ENCODE measurements at places on chromosomes 2 and 18.
A peak's percentile ranks its signal among the peaks of the same experiment; 100 is the strongest.

DNA sequence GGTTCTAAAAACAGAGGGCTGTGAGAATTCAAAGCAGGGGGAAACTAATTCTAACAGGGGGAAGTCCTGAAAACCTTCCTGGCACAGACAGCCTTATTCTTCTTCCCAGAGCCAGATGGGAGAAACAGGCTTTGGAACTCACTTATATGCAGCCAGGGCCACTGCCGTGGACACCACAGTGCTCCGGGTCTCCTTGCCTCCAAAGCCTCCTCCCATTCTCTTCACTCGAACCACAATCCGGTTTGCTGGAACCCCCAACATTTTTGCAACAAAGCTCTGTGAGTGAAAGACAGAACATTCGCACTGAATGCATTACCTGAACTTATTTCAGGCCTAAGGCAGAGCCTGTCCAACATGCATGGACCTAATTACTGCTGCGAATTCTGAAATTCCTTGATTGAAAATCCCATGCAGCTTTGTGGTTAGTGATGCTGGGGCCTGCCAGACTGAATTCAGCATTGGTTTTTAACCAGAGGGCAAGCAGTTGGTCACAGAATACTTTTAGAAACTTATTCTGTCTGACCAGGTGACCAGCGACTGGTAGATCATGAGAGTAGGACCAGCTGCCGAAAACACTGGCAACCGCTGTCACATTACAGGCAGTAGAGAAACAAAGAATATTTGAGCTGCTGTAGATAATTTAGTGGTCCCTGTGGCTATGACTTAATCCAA is 48.6 kb downstream of the XDH start:
- no peak for DNase-seq

DNA sequence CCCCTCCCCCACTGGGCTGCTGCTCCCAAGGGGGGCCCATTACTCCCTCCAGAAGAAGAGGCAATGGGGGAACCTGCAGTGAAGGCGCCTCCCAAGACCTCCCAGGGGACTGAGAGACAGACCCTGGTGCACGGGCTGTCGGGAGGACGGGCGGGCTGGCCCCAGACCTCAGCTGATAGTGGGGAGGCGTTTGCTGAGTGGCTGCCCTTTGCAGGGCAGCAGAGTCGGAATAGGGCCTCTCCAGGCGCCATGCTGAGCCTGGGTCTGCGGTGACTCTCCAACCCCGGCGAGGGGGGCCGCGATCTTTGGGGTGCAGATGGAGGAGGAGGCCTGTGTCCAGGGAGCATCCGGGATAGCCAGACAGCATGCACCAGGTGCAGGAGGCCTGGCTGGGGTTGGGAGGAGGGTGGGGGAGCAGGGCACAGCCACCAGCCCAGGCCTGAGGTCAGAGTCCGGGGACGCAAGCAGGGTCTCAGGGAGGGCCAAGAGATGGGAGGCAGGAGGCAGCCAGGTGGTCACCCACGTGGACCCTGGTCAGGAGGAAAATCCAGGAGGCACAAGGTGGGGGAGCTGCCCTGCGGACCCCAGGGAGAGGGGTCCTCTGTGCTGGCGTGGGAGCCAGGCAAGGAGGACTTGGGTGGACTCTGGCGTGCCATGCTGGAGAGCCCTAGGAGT is 11.0 kb downstream of the CROCC2 start:
- DNase-seq: no peak

- no peak for DNase-seq
These were observed 312.2 kb upstream of the SLC14A2 start for GRCh38 chr18:45303026-45303425.

DNA sequence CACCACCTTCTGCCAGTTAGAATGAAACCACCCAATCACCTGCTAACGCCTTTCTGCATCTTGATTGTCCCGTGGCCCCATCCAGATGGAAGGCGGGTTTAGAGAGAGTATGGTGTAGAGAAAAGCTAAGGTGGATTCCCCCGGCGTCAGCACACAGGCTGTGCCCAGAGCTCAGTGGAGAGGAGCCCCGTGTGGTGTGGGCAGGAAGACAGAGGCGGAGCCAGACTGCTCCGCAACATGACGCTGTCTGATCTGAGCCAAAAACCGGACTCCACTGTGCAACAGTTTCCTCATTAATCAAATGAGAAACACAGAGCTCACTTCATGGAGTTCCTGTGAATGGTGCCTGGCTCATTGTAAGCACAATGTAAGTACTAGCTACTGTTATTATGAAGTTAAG is 448.1 kb upstream of the SMIM21 start:
- DNase-seq: no peak

- peak; percentile 82 for DNase-seq
These were observed 103.4 kb downstream of the TNS1 start for GRCh38 chr2:217899231-217900009.

GRCh38 chr2:238895361-238895882 is 47.5 kb downstream of the TWIST2 start:
- DNase-seq: no peak

DNA sequence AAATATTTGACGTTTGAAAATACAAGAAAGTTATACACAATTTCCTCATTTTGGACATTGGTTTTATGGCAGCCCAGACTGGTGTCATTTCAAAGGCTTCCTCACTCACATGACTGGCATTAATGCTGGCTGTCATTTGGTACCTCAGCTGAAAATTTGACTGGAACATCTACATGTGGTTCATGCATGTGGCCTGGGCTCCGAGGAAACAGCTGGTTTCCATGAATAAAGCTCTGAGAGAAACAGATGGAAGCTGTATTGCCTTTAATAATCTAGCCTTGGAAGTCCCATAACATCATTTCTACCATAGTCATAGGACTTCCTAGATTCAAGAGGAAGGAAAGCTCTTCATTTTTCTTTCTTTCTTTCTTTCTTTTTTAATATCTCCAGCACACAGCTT is 42.9 kb upstream of the RIT2 start:
- no peak for DNase-seq

DNA sequence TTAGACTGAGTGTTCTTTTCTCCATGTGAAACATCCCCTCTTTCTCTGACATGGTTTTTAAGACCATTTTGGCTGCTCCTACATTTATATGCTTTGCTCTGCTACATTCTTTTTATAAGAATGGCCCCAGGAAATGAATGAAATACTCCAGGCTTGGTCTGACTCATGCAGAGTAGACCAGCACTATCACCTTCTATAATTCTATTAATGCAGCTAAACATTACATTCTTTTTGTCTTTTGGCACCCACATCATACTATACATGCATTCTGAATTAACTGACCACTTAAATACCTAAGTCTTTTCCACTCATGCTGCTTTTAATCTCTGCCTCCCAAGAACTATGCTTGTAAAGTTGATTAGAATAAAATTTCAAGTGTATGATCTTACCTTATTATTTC is 94.1 kb downstream of the AAK1 start:
- DNase-seq: no peak

DNA sequence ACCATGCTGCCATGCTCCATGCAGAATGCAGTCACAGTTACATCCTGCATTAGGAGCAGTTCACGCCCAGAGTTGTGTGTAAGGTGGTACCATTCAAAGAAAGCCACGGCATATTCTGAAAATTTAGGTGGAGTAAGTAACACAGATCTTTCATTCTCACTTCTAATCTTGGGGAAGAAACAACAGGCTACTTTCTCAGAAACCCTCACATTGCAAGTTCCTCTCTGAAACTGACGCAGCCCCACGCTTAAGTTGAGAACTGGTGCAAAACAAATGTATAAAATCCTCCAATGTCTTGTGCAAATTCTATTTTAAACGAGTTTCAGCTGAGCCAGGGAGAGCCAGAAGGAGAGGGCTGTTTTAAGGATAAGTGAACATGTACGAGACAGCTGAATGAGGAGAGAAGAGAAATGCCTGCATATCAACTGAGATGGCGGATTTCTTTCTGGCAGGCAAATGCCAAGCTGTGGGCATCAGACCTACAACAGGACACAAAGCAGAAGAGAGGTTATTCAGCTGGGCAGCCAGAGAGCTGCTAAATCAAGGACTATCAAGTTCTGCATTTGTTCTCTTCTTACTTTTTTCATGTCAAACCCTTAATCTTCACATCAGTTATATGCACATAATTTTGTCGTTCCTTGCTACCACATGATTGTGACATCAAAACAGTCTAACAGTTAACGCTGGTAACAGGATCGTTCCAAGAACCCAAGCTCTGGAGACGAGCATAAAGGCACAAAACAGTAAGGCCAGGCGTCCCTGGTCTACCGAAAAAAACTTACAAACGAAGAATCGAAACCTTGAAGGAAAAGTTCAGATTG is 6.4 kb downstream of the ARL4C start:
- no peak for DNase-seq
